ENCODE measurements at places on chromosomes 2 and 18.
A peak's percentile ranks its signal among the peaks of the same experiment; 100 is the strongest.

DNA sequence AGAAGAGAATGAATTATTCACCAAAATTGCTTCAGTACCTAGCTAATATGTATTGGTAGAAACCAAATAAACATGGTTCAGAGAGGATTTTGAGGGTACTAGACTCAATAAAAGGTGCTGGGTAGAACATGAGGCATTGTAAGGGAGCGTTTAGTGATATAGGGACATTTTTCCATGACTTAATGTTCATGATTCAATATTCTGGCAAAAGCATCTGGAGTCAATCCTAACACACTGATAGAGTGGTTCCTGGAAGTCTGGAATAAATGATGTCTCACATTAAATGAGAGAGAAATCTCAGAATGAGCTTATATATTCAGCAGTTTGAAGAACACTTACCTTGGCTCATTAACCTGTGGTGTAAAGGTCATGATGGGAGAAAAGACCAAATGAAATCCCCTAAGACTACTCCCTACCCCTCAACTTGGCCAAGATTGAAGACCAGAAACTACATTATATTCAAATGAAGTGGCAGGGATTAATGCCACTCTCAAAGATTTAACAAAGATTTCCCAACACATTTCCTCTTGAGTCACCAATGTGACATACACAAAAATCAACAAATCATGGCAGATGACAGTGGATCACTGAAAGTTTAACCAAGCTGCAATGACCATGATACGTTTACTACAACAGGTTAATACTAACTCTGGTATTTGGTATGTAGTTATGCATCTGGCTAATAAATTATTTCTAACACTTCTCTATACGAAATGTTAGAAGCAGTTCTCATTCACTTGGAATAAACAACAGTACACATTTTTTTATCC is 309.5 kb downstream of the SATB2 start:
- no peak for DNase-seq

DNA sequence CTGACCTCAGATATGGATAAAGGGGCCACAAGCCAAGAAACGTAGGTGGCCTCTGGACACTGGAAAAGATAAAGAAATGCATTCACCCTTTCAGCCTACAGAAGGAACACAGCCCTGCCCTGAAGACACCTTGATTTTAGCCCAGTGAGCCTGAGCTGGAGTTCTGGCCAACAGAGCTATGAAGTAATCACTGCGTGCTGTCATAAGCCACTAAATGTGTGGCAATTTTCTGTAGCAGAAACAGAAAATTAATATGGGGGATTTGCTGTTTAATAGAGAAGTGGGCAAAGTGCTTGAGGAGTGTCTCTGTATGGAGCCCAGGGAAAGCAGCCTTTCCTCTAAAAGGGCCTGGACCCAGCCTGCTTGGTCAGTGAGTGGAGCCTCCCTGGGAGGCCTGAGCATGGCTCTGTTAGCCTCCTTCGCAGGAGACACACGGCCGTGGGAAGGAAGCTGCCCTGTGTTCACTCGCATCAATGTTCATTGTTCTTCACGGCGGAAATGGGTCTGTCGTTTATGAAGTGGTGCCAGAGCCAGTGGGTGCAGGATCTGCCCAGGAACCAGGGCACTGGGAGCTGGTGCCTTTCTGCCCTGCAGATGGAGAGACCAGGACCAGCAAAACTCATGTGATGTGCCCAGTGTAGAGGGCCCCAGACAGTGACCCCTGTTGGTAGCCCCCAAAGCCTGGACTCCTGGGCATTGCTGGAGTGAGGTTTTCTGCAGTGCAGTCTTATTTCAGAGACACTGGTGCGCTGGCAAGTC is 268.9 kb downstream of the NDUFA10 start:
- no peak for DNase-seq

- DNase-seq: no peak
These were observed 131.2 kb upstream of the TTC39C start for GRCh38 chr18:23883277-23883790.

DNA sequence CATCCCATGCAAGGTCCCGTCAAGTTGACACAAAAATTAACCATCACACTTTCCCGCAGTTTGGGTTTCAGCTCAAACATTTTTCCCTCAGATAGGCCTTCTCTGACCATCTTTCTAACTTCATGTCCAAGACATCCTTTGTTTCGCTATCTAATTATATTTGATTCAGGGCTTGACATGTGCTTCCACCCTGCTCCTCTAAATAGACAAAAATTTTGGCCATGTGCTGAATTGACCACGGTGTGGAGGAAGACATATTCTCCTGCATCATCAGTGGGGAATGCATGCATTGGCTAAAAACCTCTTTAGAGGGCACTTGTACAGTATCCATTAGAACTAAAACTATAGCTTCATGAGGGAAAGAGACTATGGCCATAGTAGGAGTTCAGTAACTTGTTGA is 81.2 kb downstream of the PLCL1 start:
- no peak for DNase-seq

DNA sequence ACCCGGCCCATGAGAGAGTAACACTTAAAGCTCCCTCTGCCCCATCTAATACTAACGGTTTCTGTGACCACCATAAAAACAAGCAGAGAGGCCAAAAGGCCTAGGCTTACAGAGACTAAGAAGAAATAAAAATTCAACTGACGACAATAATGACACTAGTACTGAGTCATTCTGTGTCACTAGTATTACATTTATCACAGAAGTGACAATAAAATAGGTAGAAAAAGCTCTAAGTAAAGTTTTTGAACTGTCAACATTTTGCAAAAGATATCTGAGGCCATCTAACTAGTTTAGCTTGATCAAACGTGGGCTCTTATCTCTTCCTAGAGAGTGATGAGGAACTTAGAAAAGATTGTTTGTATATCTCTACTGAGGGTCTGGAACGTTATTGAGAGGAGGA is 35.6 kb downstream of the AP1S3 start:
- no peak for DNase-seq

GRCh38 chr18:35387152-35387571 is 10.0 kb upstream of the ZNF396 start:
- DNase-seq: no peak

GRCh38 chr2:36389091-36389564 is 33.5 kb downstream of the CRIM1 start:
- no peak for DNase-seq

DNA sequence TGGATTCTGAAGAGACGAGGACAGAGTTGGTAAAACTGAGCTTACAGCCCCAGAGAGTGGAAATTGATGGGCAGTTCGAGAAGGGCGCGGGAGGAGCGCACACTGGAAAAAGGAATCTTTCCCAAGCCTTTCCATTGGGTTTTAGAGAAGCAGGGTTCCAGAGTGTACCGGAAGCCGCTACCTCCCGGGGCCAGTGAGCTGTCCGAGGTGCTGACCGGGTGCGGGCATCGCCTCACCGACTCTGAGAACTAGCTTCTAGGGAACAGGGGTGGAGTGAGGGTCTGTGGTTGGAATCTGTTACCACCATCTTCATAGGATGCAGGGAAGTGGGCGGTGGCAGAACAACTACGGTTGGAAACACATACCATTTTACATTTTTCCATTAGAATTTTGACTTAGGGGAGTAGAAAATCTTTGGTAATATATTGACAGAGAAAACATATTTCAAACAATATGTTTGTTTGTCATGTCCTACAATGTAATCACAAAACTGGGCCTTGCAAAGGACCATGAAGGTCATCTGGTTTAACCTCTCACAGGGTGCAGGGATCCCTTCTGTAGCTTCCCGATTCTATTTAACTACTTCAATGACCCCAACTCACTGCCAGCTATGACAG is 724 bp downstream of the NMS start:
- no peak for DNase-seq

DNA sequence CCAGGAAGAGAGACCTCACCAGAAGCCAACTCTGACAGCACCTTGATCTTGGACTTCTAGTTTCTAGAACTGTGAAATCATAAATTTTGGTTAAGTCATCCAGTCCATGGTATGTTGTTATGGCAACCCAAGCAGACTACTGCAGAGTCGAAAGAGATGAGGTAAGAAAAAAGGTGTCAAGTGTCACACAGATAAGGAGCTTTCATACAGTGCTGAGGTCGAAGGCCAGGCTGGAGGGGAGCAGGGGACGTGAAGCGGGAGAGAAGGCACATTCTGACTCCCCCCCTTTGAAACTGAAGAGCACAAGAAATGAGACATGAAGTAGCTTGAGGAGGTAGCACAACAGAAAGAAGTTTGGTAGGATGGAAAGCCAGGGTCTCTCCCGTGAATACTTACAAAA is 110.4 kb downstream of the ALK start:
- no peak for DNase-seq

DNA sequence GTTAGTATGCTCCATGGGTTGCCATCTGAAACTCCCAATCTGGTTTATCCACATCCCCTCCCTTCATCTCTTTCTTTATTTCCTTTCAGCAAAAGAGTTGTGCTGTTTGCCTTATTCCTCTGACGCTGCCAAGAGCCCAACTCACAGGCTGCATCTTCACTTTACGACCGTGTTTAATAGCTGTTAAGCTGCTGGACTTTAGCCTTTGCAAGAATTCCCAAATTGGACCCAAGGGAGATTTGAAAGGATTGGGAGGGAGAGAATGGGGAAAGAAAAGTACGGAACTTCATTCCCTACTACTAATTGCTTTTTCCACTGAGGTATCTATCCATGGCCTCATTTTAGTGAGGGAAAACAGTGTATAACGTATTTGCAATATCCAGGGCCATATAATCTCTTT is 263.4 kb upstream of the MEIS1 start:
- DNase-seq: no peak

GRCh38 chr2:85920810-85921545 is 32.2 kb upstream of the ST3GAL5 start:
- DNase-seq: no peak

DNA sequence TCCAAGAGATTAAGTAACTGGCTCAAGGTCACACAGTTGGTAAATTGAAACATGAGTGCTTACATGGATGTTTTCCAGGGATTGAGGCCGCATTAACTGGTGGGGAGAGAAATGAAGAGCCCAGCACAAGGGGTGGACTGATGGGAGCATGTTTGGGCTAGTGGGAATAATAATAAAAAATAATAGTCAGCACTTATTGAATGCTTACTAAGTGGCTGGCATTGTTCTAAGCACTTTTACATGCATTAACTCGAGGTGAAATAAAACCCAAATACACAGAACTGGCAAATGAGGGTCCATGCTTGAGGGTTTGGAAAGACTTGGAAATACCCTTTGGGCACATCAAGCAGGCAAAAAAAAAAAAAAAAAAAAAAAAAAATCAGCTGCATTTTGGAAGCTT is 34.0 kb upstream of the CDK5R2 start:
- no peak for DNase-seq

GRCh38 chr2:196440413-196440812 is 199.1 kb upstream of the CCDC150 start:
- DNase-seq: no peak

DNA sequence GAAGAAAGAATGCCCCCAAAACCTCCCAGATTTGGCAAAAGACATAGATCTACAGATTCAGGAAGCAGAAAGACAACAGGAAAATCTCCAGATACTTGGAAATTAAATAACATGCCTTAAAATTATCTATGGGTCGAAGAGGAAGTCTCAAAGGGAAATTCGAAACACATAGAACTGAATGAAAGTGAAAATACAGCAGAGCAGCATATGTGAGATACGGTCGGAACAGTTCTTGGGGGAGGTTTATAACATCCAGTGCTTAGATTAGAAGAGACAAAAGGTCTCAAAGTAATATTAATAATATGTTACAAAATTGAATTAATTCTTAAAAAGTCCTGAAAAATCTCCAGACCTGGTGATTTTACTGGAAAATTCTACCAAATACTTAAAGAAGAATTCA is 14.3 kb downstream of the KCNG2 start:
- no peak for DNase-seq

DNA sequence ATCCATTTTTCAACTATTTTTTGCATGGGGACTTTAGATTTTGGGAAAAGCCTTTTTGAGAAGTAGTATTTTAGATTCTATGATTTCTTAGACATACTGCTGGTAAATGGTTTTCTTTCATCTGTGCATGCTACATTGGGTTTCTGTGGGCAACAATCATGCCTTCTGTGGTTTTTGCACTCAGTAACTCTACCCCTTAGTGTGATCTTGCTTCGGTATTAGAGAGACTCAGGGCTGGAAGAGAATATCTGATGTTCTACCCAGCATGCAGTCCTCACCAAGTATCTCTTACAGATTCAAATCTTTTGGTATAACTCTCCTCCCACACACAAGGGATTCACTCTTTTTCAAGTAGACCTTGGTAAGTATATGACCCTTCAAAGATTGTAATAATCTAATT is 183.0 kb downstream of the PMAIP1 start:
- no peak for DNase-seq

DNA sequence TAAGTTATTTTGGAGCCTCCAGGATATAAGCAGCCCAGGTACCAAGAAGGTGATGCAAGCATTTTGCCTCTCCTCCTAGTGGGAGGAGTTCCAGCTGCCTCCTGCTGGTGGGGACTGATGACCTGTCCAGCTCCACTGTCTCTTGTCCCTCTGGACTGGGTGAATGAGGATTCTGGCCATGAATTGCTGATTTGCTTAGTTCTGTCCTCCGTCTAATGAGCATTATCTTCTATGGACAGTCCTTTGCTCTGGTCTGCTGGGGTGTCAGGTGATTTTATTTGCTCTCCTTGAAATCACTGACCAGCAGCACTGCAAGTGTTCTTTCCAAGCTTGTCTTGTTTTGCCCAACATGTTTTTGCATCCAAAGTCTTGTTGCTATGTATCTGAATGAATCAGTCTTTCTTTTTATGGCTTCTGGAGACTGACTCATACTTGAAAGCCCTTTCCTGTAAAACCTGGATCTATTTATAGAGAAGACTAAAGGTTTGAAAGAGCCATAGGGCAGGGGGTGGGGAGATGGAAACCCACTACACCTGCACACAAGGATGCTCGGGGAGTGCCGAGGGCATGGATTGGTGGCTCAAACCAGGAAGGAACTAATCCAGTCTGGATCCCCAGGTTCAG is 40.5 kb upstream of the EFHD1 start:
- DNase-seq: peak; percentile 87

DNA sequence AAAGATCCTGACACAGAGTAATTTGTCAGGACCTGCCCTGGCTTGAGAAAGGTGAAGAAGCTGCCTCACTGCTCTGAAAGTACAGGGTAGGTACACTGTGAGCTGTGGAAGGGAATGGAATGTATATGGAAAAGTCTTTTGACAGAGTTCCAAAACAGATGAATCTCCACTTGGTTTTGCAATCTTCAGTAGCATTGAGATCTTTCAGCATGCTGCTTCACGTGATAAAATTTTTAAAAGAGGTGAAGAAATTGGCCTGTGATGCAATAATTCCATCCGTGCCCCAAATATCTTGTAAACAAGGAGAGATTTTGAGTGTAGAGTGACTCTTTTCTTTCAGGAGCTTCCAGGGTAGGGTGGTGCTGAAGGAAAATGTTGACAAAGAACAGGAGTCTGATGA is 123.1 kb downstream of the OSR1 start:
- peak; percentile 61 for DNase-seq

- DNase-seq: no peak
These were observed 284.5 kb downstream of the MTX2 start for GRCh38 chr2:176553685-176554100.

GRCh38 chr2:235126768-235127167 is 175.0 kb downstream of the SH3BP4 start:
- DNase-seq: no peak

DNA sequence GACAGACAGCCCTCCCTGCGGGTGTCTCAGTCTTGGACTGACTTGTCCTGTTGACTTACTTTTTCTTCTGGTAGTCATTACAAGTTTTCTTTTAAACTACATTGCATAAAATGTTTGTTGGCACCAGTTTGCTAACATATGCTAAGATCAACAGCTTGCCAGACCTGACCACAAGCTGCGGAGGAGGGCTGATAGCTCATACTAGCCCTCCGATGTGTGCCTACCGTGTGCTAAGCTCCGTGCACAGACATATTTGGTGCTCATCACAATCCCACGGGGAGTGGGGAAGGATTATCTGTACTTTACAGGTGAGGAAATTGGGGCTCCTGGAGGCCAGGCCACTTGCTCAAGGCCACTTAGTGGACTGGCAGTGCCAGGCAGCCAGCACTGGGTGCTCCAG is 72.8 kb upstream of the YPEL5 start:
- DNase-seq: no peak

Data from GM04503 (cell line).